ENCODE measurements at places on chromosomes 6 and 20. TPM values are rescaled to one million over a fixed set of nuclear protein-coding genes. Genes with fewer than 3 reads are reported as not detected.

The ZNF165 gene
- 9.7 TPM for total RNA-seq

The ZNF334 gene
- total RNA-seq: 38.0 TPM

The FKBP1C gene
- total RNA-seq: 0.89 TPM

The CNR1 gene
- total RNA-seq: 26.2 TPM

The SLC17A1 gene
- 0.49 TPM for total RNA-seq

All from progenitor cell of endocrine pancreas (in vitro differentiated cells).